ENCODE measurements at places on chromosomes 4 and X.

DNA sequence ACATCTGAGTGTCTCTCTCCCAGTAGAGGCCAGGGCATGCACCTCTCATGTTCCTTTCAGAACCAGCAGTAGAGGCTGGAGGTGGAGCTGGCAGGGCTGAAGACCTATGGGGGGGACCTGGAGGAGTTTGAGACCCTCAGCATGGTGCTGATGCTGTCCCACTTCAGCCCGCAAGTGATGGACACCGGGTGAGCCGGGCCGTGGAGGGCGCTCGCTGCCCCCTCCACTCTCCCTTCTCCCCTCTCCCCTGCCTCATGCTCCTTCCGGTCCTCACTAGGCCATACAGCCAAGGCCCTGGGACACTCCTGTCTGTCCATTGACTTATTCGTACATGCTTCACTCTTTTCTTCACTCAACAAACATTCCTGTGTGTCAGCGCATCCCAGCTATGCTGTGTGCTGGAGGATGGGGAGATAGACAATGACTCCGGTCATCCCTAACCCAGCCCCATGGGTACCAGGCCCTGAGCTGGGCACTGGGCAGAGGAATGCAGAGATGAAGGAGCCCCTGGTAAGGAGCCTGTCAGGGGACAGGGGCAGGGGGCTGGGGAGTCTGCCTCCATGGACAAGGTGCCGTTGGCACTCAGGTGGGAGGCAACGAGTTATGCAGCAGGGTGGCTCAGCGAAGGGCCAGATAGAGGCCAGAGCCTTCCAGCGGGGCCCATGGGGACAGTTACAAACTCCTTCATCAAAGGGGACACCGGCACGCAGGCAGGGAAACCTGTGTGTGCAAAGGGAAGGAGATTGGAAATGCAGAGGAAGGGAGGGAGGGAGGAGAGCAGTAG, 28.4 kb upstream of the WFS1 start:
- no peak for DNase-seq

GRCh38 chr4:118942465-118942864, 53.8 kb downstream of the SYNPO2 start:
- DNase-seq: no peak

GRCh38 chrX:21479695-21480270, 105.6 kb downstream of the CNKSR2 start:
- DNase-seq: no peak

DNA sequence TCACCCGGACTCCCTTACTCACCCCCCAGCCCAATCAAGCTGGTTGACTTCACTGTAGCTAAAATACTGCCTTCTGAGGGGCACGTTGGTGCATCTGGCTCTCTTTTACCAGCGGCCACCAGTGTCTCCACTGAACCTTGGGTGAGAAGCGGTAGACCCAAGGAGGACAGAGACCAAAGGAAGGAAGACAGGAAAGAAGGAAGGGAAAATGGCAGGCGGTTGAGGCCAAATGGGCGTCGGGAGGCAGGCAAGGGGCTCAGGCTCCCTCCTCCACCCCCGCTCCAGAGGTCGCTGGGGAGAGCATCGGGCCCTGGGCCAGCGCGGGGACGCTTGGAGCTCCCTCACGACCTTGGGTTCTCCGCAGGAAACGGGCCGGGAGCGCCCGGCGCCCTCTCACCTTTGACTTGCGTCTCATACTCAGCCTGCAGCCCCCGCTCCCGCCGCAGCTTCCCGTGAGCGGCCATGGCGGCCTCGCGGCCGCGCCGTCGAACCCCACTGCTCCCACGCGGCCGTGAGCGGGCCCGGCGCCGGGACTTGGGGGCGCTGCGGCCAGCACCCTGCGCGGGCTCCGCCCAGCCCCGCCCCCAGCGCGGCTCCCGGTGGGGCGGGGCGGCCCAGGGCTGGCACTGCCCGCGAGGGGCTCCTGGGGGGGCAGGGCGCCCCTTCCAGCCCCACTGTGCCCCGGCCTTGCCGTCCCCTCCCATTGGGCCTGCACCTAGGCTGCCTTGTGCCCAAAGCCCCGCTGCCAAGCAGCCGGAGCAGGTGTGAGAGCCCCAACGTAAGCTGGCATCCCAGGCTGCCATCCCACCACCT, at the start of gene ARHGAP4:
ARHGAP4 (minus strand) TSS at position 526 of the 813 bp plus-strand sequence; CDS start at position 464, 62 bp downstream.
- DNase-seq: no peak

DNA sequence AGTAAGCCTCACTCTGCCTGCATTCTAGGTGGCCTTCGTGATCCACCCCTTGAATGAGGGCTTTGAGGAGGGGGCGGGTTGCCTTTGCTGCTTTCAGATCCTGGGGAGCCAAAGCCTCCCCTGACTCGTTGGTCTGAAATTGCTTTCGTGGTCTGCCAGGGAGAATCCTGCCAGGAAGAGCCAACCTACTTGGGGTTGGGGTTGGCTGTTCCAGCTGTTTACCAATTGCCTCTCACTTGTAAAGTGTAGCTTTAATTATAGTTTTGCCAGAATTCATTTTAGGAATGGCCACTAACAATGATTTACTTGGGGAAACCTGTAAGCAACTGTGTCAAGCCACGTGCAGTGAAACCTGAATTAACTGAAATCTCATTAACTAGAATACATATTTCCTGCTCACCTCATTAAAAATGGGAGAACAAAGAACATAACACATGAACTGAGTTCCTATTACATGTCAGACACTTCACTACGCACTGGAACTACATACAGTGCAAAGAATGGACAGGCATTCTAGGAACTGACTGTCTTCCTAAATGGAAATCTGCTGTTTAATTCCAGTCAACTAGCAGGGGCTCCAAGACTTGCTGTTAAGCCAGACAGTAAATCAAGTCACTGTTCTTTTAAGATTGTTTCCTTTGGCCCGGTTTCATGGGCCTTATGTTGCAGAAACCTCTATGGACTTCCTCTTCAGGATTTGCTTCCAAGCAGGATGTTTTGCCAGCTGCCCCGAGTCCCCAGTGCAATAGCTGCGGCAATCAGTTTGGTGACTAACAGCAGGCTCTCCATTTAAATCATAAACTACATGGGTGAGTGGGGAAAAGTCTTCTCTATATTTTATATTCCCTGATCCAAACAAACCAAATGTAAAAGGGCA, 16.4 kb upstream of the NKRF start:
- DNase-seq: no peak

GRCh38 chr4:42101446-42101975, 50.9 kb downstream of the BEND4 start:
- no peak for DNase-seq

- no peak for DNase-seq
Observed at GRCh38 chr4:106305435-106306055, 10.5 kb downstream of the TBCK start.

- DNase-seq: no peak
Observed at GRCh38 chrX:49000636-49001035, 1.4 kb downstream of the GRIPAP1 start.

- DNase-seq: no peak
Observed at GRCh38 chr4:915595-915994, 16.5 kb downstream of the GAK start.

- peak; percentile 10 for DNase-seq
Observed at GRCh38 chr4:152063621-152064240, 302.9 kb upstream of the GATB start.

- no peak for DNase-seq
Observed at GRCh38 chr4:152825336-152825735, 45.6 kb downstream of the ARFIP1 start.

GRCh38 chr4:48698029-48698971, 81.8 kb downstream of the FRYL start:
- DNase-seq: no peak

- no peak for DNase-seq
Observed at GRCh38 chr4:79472036-79472435, 64.0 kb upstream of the GK2 start.

DNA sequence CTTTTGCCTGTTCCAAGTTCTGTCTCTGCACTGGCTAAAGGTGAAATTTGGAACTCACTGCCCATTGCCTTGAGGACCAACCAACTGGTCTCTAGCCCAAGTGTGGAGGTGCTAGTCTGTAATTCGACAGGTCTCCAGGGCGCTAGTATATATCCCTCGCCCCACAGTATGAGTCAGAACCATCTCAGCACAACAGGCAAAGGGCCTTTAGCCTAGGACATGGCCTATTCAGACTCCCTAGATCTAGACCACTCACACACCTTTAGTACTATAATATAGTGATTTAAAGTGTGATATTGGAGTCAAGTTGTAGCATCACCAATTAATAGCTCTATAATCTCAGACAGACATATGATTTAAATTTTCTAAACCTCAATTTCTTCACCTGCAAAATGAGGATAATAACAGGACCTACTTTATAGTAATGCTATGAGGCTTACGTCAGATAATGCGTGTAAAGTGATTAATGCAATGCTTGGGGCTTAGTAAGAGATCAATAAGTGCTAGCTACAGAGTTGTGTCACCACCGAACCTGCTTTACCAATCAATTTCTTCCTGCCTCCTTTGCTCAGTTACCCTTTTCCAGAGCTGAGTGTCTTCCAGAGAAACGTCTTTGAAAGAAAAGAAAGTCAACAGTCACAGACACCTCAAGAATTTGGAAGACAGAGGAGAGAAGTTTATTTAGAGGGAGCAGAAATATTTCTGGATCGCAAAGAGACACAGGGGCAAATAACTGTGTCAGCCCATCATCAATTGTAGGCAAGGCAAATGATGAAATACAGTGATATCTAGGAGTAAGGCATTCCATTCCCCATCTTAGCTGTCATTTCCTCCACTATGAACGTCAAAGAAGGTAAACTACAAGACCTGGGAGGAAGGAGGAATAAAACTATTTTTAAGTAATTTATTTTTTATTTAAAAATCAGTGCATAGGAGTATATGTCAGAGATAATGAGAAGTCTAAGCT, 2.3 kb downstream of the NOX1 start:
- no peak for DNase-seq

DNA sequence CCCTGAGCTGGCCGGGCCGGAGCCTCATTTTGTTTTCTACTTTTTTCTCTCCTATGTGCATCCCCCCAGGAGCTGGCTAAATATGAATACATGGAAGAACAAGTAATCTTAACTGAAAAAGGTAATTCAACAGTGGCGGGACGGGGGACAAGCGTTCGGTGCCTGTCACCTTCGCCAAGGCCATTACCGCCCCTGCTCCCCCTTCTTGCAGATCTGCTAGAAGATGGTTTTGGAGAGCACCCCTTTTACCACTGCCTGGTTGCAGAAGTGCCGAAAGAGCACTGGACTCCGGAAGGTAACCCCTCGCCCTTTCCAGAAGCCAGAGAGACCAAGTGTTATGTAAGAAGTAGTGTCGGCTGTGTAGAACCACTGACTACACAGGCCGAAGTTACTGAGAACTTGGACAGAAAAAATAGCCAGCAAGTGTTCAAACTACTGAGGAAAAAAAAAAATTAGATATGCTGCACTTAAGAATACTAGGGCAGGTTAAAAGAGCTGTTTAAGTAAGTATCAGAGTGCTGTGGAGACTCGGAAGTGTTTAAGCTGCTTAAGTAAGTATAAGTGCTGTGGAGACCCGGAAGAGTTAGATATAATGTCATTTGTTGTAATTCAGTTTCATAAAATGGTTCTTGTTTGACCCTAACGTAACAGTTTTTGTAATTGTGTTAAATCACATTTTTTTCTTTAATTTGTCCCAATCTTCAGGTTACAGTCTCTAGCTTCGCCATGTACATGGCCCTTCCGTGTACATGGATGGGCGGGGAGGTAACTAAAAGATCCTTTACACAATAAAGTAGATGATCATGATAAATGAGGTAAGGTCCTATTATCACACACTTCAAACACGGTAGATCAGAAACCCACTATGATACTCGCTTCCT, 856 bp downstream of the SAT1 start:
- no peak for DNase-seq

- no peak for DNase-seq
Observed at GRCh38 chrX:129316461-129316860, 206.8 kb downstream of the SMARCA1 start.

GRCh38 chr4:125313497-125313896, 1.3 kb upstream of the FAT4 start:
- no peak for DNase-seq

GRCh38 chrX:115503099-115503498, 57.9 kb upstream of the PLS3 start:
- no peak for DNase-seq

GRCh38 chrX:47218920-47219815, 687 bp downstream of the CDK16 start:
- DNase-seq: peak; percentile 32

GRCh38 chr4:24862073-24862751, 50.6 kb downstream of the CCDC149 start:
- DNase-seq: no peak

All from stimulated activated CD4-positive, alpha-beta T cell treated with anti-CD3 and anti-CD28 coated beads, Interleukin-15, amount 100 ng/mL, for 1 hour (primary cell).